Heart left ventricle (tissue), 16 donors: ENCODE measurements at places on chromosomes 2 and 18.

DNA sequence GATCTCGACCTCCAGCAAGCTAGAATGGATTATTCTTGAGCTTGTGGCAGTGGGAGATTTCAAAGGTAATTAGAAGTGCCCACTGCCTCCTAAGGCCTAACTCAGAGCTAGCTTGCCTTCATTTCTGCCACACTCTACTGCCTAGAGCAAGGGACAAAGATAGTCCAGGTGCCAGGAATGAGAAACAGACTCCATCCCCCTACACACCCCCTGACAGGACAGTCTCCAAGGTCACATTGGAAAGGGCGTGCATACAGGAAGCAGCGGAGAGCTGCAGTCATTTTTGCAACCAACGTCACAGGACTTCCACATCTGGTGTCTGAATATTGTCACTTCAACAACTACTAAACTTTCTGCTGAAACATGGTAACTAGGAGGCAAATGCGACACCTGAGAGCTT, 101.0 kb upstream of the SH3BP4 start:
- H3K4me1 ChIP-seq: no peaks in the 10 kb centered on the region
- H3K4me3 ChIP-seq: no peak overlapping the region
- H3K27ac ChIP-seq: no peak overlapping the region
- DNase-seq: no peak
- H3K36me3 ChIP-seq: no peaks in the 10 kb centered on the region

DNA sequence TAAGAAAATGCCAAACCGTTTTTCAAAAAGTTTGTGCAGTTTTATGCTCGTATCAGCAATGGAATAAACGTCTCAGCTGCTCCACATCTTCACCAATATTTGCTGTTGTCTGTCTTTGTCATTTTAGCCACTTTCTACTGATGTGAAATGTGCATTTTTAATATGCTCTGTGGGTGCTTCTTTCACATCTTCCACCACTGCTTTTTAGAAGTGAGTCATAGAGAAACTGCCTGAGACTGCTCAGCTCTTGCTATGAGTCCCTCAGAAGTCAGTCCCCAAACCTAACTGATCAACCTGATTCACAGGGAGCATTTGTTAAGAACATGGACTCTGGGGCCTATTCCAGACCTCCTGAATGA, 41.0 kb upstream of the EPC2 start:
- no peaks in the 10 kb centered on the region for H3K36me3 ChIP-seq
- no peak overlapping the region for H3K4me3 ChIP-seq
- DNase-seq: no peak
- H3K27me3 ChIP-seq: no peaks in the 10 kb centered on the region

DNA sequence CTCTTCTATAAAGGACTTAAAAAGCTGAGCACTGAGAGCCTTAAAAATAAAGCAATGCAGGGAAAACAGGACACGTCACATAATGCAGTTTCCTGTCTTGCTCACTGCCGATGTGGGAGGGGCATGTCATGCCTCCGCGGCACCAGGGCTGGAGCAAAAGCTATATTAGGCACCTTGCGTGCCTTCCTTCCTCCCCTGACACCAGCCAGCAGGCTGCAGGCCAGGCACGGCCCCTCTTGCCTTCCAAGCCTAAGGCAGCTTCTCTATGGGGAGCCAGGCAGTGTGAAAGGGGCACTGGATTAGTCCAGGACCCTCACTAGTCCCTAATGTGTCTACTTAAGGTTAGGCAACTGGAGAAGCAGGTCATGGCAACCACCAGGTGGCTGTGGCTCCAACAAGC, 26.3 kb downstream of the MRPL35 start:
- peak overlapping the region; percentile 4 for H3K4me3 ChIP-seq
- no peaks in the 10 kb centered on the region for H3K36me3 ChIP-seq
- H3K27ac ChIP-seq: peak overlapping the region; percentile 92
- peaks cover 42% of the 10 kb centered on the region for H3K4me1 ChIP-seq
- DNase-seq: peak; percentile 86

- no peak overlapping the region for H3K27ac ChIP-seq
- no peak overlapping the region for H3K4me3 ChIP-seq
- no peak for DNase-seq
- no peaks in the 10 kb centered on the region for H3K4me1 ChIP-seq
- no peaks in the 10 kb centered on the region for H3K27me3 ChIP-seq
- H3K36me3 ChIP-seq: no peaks in the 10 kb centered on the region
These were observed 53.2 kb upstream of the CCDC85A start for GRCh38 chr2:56130463-56131070.

DNA sequence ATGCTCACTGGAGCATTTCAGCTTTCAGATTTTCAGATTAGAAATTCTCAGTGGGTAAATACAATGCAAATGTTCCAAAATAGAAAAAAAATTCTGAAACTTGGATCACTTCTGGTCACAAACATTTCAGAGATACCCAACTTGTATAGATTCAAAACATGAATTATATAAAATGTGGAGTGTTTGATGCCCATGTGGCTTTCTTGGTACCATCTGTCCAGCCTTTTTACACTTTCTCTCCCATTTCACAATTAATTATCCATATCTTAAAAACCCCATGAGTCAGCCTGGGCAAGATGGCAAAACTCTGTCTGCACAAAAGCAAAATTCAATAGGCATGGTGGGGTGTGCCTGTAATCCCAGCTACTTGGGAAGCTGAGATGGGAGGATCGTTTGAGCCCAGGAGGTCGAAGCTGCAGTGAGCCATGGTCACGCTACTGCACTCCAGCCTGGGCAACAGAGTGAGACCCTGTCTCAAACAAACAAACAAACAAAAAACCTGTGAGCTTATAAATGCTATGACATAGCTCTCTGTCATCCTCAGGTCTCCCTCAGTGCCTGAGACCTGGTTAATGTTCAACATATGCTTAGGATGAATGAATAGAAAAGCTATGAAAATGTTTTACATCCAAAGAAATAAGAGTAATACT, 146.3 kb upstream of the TTC39C start:
- DNase-seq: no peak
- no peaks in the 10 kb centered on the region for H3K4me1 ChIP-seq
- no peaks in the 10 kb centered on the region for H3K27me3 ChIP-seq
- no peak overlapping the region for H3K4me3 ChIP-seq
